ENCODE measurements at places on chromosomes 11 and 22.

DNA sequence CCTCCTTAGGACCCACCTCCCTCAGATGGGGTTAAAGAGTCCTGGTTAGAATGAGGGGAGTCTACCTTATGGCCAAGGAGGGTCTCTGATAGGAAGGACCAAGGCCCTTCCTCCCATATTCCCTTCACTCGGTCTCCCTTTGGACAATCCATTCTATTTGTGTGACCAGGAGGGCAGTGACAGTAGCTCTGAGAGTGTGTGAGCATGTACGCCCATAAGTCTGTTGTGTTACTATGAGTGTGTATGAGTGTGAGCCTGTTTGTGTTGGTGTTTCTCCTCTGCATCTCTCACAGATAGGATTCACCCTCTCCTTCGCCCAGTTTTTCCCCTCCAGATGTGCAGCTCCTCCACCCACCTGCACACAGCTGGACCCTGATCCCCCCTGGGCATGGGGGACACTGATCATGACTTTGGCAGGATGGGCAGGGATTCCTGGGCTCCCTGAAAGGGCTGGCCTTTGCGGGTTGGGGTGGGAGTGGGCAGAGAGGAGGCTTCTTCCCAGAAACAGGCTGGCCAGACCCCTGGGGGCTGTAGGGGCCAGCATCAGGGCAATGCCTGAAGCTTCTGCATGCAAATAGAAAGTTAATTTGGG is 14.5 kb downstream of the PHLDB1 start:
- DNase-seq, result no peak

DNA sequence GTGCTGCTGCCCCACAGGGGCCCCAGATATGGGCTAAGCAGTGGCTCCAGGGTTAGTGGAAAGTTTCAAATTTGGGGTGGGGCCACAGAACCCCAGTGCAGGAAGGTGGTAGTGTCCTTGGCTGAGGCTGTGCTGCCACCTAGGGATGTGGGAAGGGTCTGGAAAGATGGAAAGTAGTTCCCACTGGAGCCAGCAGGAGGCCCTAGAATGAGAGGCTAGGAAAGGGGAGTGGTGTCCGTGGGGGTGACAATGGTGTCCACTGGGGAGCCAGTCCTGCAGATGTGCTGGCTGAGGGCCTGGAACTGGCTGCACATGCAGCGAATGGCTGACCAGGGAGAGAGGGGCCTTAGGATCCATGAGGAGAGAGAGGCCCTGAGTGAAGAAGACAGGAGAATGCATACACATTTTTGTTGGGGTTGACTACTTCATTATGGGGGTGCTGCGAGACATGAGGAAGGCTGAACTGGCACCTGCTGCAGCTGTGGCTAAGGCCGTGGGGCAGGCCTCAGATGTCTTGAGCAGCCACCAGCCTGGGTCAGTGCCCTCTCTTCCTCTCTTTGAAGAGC is 21.1 kb downstream of the RFPL3 start:
- no peak for DNase-seq

GRCh38 chr11:80146232-80146631 is 705.4 kb upstream of the TENM4 start:
- DNase-seq, result no peak

- no peak for DNase-seq
Observed at GRCh38 chr11:26470992-26471391, 101.1 kb downstream of the MUC15 start.

- no peak for DNase-seq
Observed at GRCh38 chr22:45235851-45236342, 4.8 kb downstream of the KIAA0930 start.

GRCh38 chr11:64976651-64977050 is 4.7 kb upstream of the MAJIN start:
- no peak for DNase-seq

All from AG09319 (cell line).